AML-193 (cell line): ENCODE measurements at places on chromosomes 1 and 21.

DNA sequence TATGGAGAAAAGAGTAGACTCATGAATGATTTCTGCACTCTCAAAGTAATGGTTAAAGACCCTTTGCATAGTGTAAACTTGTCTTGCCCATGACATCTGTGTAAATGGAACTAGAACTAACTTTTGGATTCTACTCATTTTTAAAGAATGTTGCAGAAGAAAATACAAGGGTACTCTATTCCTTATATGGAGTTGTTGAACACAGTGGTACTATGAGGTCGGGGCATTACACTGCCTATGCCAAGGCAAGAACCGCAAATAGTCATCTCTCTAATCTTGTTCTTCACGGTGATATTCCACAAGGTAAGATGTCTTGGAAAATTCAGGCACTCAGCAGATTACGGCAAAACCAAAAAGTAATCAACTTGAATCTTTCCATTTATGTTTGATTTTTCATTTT, 19.8 kb downstream of the CCT8 start:
- DNase-seq = no peak

DNA sequence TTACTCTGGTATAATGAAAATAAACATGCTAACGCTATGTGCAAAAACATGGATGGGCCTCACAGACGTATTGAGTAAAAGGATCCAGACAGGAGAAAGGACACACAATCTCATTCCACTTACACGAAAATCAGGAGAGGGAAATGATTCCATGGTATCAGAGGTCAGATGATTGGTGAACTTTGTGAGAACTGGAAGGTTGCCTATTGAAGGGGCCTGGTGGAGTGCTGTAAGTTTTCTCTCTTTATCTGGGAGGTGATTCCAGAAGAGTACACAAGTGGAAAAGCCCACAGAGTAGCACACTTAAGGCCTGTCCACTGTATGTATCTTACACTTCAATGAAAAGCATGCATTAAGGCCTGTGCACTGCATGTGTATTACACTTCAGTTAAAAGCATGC, 9.6 kb downstream of the GSTM2 start:
- DNase-seq = no peak

DNA sequence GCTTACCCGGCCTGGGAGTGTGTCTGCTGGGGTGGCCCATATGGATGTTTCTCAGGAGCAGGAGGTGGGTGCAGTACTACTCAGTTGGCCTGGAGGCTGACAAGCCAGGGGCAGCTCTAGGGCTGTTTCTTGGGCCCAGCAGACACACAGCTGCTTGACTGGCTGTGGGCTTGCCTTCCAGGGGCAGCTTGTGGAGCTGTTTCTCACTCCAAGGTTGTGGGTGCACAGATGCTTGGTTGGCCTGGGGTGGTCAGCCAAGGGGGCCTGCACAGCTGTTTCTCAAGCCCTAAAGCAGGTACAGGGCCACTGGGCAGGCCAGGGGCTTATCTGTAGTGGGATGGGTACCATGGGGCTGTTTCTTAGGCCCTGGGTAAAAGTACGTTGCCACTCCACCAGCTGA, 1078.1 kb upstream of the ADGRL2 start:
- DNase-seq = no peak

DNA sequence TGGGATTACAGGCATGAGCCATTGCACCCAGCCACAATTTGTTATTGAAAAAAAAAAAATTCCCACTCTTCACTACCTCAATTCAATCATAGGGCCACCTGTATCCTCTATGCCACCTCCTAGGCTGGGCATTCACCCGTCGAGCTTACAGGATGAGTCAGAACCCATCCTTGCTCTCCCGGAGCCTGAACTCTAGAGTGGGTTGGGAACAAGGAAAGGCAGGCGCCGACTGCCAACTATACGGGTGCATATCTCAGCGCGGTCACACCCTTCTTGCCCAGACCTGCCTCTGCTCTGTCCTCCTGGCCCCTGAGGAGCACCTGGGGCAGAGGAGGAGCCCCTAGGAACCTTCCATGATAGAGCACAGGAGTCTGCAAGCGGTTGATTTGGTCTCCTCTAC, 21.4 kb upstream of the LBR start:
- no peak for DNase-seq

- no peak for DNase-seq
Observed at GRCh38 chr1:229326601-229327000, 16.2 kb downstream of the CCSAP start.

DNA sequence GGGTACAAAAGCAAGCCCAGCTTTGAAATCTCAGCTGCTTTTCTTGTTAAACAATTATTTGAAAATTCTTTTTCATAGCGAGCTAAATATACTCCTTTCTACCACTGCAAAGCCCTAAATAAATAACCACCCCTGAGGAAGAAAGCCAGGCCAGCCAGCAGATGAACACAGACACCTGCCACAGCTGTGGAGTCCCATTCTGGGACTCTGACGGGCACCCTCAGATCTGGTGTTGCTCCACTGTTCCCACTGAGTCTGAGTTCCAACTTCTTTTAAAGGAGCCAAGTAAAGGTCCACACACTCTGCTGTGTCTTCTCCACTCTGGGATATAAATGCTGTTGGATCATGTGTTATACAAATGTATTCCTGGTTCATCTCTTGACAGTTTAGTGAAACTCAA, 77.6 kb upstream of the COA6 start:
- DNase-seq = no peak

- DNase-seq = no peak
Observed at GRCh38 chr1:27391511-27392095, 819 bp upstream of the GPR3 start.

DNA sequence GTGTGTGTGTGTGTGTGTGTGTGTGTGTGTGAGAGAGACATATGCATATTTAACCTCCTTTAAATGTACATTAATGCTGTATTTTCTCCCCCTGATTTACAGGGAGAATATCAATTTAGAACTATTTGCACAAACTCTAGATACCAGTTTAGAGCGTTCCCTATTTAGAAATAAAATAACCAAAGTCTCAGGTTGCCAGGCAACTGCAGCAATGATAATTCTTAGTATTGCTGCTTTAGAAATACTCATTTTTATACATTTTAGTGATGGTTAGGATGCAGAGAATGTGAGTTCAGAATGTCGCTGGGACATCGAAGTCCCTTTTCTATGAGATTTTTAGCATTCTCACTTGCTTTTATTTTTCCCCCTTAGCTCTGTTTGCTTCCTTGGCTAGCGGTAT, 497.3 kb downstream of the KIF26B start:
- no peak for DNase-seq
